ENCODE measurements at places on chromosomes 2 and 18.

- DNase-seq, result no peak
These were observed 633 bp upstream of the PPIG start for GRCh38 chr2:169583518-169583917.

DNA sequence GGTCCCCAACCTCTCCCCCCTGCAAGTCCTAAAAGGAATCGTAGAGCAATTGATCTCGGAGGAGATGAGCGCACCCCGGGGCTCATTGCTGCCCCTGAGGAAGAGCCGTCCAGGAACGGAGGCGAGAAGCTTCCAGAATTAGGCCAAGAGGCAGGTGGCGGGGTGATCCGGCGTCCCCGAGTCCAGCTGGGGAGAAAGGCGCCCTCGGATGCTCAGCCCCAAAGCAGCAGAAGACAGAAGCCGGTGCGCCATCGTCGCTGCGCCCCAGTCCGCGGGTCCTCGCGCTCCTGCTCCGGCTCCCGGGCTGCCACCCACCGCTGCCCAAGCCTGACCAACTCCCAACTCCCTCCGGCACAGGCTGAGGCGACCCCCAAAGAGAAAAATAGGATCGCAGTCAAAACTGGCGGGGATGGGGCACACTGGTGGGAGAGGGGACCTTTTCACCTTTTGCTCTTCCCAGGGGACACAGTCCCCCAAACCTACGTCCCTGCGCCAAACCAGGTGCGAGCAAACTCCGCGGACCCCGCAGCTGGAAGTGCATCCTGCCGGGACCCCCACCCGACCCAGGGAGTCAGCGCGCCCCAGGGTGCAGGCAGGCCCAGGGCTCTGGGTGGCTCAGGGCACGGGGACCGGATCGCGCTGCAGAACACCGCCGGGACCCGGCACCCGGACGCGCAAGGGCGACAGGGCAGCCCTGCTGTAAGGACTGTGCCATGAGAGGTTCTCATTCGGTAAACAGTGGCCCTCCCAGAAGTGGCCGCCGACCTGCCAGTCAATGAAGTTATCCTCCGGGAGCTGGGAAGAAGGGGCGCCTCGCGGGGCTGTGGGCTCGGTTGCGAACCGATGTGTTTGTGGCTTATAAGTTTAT, 8.4 kb upstream of the MEIS1 start:
- DNase-seq, result no peak

DNA sequence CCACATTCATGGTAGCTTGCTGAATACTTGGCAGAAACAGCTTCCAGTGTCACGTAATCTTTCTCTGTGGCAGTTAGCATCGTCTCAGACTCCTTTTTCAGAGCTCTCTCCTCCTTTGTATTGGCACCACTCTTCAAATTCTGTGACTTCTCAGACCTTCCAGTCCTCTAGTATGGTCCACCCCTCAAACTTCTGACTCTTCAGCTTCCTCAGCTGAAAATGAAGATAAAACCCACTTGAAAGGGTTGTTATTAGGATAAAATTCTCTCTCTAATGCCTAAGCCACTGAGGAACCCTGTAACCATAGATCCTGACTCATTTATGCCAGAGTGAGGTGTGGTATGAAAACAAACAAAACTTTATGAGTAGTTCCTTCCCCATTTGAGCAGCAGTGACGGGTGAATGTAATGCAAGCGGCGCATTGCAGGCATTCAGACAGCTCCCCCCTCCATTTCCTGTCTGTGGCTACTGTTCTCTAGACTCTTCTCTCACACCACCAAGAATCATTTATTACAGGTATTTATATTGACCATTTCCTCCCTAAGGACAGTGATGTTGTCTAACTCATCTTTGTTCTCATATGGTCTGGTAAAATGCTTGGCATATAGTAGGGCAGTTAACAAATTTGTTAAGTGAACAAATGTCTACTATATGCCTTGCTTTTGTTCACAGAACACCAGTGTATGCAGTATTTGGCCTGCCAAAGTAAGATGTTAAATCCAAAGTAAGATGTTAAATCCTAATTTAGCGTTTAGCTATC, 35.3 kb downstream of the GALNT1 start:
- peak; percentile 53 for DNase-seq

- DNase-seq, result no peak
These were observed 628.6 kb upstream of the ID2 start for GRCh38 chr2:8053216-8053615.

- DNase-seq, result no peak
These were observed 96.0 kb downstream of the TNS1 start for GRCh38 chr2:217906798-217907197.

DNA sequence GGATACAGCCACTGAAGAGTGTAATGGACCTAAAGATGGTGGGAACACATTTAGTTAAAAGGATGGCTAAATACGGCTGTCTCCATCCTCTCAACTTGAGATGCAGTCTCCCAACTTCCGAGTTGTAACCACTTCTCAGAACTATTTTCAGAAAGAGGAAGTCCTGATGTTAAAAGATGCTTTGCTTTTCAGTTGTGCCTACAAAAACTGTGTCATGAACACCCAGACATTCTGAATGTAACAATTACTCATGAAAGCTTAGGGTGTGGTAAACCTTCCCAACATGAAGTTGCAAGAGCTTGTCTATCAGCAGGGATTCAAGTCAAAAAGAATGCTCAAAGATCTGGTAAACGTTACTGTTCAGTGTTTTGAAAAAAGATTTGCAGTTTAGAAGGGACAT, 147.9 kb downstream of the DOCK10 start:
- no peak for DNase-seq

GRCh38 chr2:62826141-62826540, 120.6 kb downstream of the EHBP1 start:
- no peak for DNase-seq

DNA sequence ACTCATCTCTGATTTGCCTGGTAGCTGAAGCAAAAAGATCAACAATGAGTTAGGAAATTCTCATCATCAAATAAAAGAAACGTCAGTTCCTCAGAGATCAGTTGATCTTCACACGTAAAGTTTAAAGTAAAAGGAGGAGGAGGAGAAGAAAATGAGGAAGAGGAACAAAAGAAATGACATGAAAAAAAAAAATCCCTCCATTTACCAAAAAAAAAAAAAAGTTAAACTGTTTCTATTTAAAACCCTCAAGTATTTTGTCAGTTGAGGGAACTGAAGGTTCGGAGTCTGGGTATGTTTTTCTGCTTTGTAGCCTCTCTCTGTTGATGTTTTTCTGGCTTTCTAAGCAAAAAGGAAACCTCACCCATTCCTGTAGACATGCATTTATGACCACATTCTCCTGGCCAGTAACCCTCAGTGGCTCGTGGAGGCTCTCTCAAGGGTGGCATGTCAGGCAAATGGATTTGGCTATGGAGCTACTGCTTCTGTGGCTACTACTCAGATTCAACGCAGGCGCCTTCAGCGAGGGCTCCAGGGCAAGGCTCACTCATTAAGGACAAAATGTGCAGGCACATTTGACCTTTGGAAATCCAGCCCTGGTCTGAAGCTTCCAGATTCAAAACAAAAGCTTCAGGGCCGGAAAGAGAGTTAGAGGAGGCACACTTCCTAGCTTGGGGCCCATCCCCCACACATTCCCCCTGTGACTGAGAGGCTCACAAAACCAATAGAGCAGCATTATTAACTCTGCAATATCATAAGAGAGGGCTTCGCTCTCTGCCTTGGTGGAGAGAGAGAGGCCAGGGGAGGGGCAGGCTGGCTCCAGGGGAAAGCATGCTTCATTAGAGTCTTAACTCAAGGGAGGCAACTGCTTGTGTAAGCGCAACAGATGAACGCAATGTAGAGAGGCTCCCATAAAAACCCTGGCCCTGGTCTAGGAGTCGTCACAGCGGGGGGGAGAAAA, 22.3 kb downstream of the KLF7 start:
- peak; percentile 58 for DNase-seq

GRCh38 chr2:16960579-16960978, 294.9 kb upstream of the CYRIA start:
- no peak for DNase-seq

DNA sequence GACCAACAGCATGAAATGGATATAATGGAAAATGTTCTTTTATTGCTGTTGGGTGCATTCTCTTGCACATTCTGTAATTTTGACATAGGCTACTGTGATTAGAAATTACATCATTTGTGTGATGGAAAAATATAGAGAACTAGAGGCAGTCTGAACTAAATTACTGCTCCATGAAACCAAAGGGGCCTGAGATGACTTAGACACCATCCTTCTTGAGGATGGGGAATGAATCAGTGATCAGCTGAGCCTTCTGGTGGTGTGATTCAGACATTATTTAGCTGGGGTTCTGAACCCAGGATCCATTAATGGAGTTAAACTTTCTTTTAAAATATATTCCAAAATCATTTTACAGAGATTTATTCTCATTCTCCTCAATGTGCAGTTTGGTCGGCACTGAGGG, 135.8 kb downstream of the LDLRAD4 start:
- no peak for DNase-seq

DNA sequence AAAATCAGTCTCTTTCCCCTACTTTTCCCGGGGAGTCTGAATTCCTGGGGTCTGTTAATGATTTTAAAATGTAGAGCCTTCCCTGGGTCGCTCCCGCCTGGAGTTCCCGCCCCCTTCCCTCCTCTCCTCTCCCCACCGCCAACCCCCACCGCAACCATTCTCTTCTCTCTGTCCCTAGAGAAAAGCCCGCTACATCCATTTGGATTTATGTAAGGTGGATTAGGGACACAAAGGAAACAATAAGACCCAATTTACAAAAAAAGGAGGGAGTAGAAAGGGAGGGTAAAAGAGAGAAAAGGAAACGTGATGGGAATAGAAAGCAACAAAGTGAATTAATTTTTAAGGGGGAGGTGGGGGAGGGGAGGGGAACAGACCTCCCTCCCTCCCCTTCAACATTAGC, 2.2 kb downstream of the EPHA4 start:
- DNase-seq, result no peak

- DNase-seq, result no peak
These were observed 22.4 kb upstream of the CCBE1 start for GRCh38 chr18:59719544-59720181.

- DNase-seq, result no peak
These were observed 26.3 kb downstream of the NDC80 start for GRCh38 chr18:2597639-2598038.

DNA sequence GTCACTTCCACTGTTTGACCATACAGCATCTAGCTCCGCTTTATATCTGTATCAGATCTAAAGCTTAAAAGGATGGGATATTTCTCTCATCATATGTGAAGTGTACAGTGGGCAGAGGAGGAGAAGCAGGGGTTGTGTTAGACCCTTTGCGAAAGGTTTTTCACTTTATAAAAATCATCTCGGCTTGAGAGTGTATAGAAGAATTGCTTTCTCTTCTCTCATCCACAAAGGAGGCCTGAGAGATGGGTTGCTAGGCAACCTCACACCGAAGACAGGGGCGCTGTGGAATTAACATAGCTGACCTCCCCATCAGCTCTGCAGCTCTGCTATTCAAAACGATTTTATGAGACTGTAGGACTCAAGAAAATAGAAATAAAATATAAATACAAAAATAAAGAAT, 70.2 kb upstream of the GALNT3 start:
- no peak for DNase-seq

GRCh38 chr18:79459946-79460480, 64.3 kb downstream of the NFATC1 start:
- no peak for DNase-seq

- DNase-seq, result no peak
These were observed 120.9 kb upstream of the SMIM21 start for GRCh38 chr18:75548353-75548905.

DNA sequence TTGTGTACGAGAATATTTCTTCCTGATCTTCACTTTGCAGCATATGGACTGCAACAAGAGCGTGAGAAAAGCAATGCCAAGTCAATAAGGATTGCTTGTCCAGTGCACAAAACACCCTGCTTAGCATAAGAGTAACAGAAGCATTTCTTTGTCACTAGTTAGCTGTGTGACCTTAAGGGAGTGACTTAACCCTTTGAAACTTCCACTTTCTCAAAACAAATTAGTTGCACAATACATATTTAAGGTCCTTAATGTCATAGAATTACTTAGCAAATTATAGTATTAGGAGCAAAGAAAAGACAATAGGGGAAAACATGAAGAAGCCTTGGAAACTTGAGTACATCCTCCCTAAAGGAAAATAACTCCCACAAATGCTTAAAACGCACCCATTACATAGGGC, 230.1 kb downstream of the RNF152 start:
- no peak for DNase-seq

DNA sequence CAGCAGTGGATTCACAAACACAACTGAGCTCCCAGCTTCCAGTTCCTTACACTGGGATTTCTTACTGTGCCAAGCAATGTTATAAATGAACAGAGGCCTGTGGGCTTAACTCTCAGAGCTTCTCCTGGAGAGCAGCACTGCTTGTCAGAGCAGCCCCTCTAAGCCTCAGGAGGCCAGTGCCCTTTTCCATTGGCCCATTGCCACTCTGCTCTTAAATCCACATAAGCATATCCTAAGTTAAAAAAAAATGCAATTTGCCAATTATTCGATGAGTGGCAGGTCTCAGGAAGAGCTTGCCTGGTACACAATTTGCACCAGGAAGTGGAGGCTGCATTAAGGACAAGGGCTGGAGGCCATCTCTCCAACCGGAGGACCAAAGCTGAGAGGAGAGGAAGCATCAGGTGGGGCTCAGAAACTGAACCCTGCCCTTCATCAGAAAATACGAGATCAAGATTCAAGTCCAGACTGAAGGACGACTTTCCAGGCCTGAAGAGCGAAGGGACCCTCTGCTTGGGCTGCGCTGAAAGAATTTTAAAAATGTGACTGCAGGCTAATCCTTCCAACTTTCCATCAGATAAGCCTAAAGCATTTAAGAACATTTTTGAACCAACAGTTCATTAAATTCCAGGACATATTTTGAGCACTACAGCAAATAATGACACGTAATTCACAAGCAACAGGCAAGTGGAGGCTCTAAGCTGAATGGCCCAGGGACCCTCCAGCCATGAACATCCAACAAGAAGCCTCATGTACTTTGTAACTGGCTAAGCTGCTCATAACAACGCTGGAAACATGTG, 28.4 kb upstream of the PXDN start:
- no peak for DNase-seq

DNA sequence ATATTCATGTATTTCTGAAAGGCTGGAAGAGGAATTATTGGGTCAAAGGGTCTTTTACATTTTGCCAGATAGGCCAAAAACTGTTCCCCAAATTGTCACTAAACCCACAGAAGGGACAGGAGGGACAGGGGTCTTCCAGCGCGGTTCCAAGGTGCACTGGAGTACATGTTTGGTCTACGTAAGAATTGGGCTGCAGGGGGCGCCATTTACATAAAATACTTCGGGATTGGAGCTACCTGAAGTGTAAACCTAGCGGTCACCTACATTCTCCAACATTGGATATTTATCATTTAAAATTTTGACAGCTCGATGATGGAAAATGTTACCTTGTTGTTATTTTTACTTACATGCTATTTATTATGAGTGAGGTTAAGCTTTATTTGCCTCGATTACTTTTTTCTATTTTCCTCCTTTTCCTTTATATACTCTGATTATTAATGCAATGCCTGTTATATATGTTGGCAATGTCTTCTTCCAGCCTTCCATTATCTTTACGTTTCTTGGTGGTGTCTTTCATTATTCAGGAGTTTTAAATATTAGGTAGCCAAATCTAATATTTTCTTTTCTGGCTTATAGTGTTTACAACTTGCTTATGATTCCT, 43.0 kb upstream of the RAB6C start:
- DNase-seq, result peak; percentile 46

GRCh38 chr18:34947711-34948125, 93.5 kb upstream of the MAPRE2 start:
- DNase-seq, result no peak

- DNase-seq, result no peak
These were observed 39.2 kb downstream of the EPAS1 start for GRCh38 chr2:46336283-46336959.
